ENCODE measurements at places on chromosomes 3 and 15.
A peak's percentile ranks its signal among the peaks of the same experiment; 100 is the strongest.

DNA sequence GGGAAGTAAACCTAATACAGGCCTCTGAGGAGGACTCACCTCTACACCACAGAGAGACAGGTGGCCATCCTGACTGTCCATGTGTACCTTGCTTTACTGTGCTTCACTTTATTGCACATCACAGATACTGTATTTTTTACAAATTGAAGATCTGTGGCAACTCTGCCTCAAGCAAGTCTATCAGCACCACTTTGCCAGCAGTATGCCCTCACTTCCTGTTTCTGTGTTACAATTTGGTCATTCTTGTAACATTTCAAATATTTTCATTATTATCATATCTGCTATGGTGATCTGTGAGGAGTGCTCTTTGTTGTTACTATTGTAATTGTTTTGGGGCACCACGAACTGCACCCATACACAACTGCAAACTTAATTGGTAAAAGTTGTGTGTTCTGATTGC lies 78.0 kb downstream of the BBX start:
- DNase-seq, result no peak

DNA sequence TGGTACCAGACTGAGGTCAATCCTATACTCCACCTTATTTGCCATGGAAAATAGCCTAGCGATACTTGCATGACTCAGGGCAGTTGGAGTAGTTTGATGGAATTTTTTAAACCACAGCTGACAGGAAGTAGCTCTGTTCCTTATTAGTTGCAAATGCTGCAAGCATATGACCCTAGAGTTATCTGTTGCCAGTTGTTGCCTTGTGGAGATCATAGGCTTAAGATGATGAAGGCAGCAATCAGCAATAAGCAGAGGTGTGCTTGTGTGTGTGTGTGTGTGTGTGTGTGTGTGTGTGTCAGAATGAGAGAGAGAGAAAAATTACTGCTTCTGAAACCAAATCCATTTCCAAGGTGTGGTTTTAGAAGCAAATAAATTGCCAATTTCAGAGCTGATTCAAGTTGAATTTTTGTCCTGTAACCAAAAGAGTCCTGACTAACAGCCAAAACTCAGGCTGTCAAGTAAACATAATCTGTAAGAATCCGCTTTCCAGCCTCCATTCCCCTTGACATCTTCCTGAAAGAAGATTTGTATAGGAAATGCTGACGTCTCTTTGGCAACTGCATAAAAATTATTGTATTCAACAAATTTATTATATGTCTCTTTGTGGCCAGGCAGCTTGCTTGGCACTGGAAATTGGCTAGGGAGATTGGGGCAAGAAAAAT lies 141.2 kb downstream of the SERPINI1 start:
- peak; percentile 8 for DNase-seq

DNA sequence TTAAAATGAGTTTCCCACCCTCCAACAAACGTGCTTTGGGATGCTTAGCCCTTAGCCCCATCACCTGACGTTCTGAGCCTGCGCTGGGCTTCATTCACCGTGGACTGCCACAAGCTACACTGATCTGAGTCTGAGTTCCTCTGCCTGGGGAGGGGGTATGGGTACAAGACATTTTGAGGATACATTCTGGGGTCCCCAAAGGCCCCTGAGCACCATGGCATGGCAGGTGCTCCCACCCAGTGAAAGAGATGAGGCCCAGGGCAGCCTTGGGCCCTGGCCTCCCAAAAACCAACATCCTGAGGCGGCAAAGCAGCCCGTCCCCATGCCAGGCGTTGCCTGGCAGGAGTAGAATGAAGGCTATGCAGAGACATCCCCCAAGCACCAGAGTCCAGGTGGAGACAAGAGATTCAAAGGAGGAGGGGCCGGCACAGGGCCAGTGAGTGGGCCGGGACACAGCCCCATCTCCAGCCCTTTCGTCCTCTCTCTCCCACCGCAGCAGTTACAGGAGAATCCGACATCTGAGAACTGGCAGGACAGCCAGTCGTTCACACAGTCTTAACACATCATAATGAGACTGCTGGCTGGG lies 74.5 kb downstream of the VGLL4 start:
- DNase-seq, result no peak

DNA sequence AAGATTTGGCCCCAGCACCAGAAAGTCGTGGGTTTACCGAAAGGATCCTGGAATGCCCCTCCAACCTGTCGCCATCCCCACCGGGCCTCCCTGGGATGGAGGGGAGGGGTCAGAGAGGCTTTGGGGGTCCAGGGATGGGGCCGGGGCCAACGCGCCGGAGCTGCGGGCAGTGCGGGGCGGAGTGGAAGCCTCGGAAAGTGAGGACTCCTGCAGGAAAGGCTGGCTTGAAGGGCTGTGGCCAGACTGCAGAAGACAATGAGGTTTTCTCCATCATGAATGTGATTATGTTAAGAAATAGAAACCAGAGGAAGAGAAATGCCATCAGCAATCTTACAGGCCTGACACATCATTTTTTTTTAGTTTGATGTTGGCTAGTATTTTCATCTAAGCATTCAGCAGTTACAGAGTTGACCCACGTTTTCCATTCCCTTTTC lies 738 bp downstream of the YEATS2 start:
- peak; percentile 58 for DNase-seq

- peak; percentile 86 for DNase-seq
Measured at GRCh38 chr15:76024021-76024768, 12.0 kb upstream of the NRG4 start.

GRCh38 chr3:36707623-36708409 lies 56.5 kb downstream of the DCLK3 start:
- no peak for DNase-seq

GRCh38 chr15:62625429-62626033 lies 417.0 kb upstream of the TPM1 start:
- DNase-seq, result no peak

GRCh38 chr15:43330780-43331087 lies 361 bp upstream of the LCMT2 start:
- no peak for DNase-seq

DNA sequence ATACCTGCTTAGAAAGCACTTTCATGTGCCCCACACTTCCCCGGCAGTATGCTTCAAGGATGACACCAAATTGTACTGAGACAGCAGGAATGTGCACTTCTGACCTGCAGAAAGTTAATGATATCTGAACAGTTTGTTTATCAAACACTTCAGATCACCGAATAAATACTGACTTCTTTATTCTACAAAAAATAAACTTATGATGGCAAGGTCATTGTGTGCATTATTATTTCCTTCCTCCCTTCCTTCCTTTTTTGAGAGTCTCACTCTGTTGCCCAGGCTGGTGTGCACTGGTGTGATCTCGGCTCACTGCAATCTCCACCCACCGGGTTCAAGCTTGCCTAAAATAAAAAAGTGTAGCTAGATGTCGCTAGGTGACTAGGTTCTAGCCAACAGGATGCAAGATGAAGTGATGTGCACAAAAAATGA lies 80.3 kb downstream of the FAIM start:
- no peak for DNase-seq

DNA sequence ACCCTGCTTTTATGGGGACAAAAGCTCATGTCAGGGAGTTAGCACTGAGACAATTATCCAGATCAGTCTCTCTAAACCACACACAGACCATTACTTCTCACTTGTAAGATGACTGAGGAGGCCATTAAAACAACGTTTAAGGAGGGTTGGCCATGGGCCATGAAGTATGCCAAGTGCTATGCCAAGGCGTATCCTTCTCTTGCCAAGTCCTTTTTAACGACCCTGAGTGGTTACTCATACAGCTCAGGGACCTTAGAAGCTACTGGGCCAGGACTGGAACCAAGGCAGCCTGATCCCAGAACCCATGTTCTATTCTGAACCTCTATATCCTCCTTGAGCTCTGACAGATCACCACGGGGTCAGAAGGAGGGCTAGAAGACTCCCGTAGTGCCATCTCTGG lies 50.0 kb downstream of the NMNAT3 start:
- DNase-seq, result no peak

GRCh38 chr3:152048831-152049230 lies 175.4 kb downstream of the SUCNR1 start:
- DNase-seq, result no peak

DNA sequence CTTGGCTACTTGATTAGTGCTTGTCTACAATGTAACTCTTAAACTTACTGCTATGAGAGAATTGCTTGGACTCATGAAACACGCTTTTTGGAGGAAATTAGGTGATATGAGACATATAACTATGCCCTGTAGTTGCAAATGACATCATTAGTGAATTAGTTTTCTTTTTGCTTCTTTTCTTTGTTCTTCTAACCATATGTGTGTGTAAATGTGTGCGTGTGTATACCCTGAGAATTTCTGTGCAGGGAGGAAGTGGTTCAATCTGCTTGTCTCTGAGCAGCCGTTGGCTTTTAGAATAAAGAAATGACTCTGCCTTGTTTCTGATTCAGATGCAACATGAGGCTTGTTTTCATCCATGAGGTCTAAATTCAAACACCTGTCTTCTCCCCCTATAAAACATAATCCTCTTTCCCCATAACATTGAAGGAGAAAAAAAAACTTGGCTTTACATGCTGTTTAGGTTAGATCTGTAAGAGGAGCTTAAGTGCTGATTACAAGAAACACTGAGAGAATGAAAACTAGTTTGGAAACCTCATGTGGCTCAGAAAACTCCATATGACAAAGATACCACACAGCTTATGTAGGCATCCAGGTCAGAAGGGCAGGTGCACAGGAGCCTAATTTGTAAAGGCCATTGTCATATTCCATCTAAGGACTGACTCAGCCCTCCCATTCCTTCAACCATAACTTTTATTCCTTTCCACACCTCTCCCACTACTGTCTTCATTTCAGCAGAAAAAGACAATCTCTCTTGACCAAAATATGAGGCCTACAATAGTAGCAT lies 30.5 kb upstream of the BLM start:
- no peak for DNase-seq

GRCh38 chr3:17179381-17180205 lies 294.8 kb downstream of the PLCL2 start:
- DNase-seq, result no peak

- peak; percentile 22 for DNase-seq
Measured at GRCh38 chr3:52202384-52203077, 4.6 kb downstream of the ALAS1 start.

GRCh38 chr3:188165596-188165995 lies 11.6 kb downstream of the LPP start:
- no peak for DNase-seq

GRCh38 chr15:90002428-90002844 lies 1.3 kb downstream of the ZNF710 start:
- DNase-seq, result no peak

DNA sequence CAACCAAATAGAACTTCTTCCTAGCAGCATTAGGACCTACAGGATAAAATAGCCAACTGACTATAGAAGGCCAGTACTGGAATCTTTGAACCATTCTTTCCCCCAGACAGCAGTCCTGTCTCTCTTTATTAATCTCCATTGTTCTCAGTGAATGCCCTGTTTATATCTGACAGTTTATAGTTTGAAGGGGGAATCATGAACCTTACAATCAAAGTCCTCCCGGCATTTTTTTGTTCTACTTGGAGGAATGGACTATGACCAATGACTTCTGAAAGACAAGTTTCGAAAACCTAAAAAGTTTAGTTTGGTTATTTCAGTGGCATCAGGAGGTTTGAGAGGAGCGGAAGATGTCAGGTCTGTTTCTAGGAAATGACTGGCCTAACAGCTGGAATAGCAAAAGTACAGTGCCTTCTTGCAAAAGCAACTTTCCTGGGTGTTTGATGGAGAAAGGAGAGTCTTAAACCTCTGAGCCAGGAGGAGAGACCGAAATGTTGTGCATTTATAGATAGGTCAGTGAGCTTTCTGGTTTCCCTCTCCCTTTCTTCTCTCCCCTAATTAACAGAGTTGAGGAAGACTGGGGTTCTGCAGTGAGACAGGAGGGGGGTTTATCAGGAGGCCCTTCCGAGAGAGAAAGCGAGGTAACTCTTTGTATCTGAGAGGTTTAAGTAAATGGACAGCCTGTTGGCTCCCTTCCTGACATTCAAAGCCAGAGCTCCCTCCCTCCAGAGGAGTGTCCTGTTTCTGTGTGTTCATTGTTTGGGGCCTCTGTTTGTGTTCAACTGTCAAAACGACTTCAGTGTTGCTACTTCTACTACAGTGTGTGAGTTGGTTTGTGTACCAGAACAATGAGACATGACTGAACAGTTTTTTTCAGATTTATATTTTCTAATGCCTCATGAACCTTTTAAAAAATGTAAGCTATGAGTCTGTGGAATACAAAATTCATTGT lies 383.0 kb upstream of the RARB start:
- DNase-seq, result no peak

DNA sequence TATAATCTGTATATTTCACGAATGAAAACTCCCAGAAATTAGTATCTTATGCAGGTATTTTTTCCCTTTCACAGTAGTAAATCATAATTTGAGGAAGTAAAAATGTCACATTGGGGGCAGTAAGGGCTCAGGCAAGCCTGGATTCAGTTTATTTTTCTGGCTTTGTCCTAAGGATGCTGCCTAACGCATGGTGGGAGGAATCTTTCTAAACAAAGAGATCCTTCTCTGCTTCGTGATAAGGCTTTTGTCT lies 35.7 kb downstream of the DNASE1L3 start:
- DNase-seq, result no peak

GRCh38 chr3:63462732-63463131 lies 184.6 kb downstream of the SYNPR start:
- no peak for DNase-seq

GRCh38 chr3:170982733-170983132 lies 43.8 kb downstream of the SLC2A2 start:
- no peak for DNase-seq

DNA sequence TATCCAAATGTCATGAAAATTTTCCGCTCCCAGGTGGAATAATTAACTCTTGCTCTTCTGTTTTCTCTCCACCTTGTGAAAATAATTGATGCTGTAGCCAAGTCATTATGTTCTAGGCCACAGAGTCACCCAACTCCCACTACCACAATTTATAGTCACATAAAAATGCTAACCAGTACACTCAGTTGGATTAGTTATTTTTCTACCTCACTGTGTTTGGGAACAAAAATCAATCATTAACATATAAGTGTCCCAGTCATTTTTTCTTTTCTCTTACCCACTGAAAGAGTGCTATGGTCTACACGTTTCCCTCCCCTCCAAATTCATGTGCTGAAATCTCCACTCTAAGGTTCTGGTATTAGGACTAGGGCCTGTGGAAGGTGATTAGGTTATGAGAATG lies 255.6 kb upstream of the LMCD1 start:
- DNase-seq, result no peak

DNA sequence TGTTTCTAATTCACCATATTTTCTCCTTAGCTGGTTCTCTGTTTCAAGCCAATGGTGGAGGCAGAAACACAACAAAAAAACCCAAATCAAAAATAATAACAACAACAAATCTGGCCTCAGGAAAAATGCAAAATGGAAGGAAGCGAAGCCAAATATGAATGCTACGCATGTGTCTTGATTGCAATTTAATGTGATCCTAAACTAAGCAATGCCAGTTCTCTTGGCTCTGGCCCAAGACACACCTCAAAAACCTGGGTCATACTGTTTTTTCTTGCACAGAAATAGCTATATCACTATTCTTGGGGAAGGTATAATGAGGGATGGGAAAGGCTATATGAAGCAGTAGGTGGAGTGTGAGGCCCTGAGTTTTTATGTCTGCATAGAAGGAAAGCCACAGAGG lies 724.7 kb downstream of the AGBL1 start:
- no peak for DNase-seq

DNA sequence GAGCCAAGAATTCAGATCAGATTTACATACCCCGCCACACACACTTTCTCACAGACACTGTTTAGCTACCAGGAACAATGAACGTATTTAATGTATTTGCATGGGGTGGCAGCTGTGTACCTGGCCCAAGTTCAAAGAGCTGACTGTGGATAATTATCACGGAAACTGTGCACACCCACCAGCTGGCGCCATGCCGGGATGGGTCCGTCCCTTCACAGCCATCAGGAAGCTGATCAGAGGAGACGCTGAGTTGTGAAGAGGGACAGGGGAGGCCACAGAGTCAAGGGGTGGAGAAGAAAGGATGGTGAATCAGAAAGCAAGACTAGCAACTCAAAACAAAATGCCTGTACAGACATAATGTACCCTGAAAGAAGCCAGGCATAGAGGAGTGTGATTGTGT lies 13.1 kb upstream of the PLA2G4D start:
- DNase-seq, result no peak
